ENCODE measurements at places on chromosomes 1 and 21.
A peak's percentile ranks its signal among the peaks of the same experiment; 100 is the strongest.

DNA sequence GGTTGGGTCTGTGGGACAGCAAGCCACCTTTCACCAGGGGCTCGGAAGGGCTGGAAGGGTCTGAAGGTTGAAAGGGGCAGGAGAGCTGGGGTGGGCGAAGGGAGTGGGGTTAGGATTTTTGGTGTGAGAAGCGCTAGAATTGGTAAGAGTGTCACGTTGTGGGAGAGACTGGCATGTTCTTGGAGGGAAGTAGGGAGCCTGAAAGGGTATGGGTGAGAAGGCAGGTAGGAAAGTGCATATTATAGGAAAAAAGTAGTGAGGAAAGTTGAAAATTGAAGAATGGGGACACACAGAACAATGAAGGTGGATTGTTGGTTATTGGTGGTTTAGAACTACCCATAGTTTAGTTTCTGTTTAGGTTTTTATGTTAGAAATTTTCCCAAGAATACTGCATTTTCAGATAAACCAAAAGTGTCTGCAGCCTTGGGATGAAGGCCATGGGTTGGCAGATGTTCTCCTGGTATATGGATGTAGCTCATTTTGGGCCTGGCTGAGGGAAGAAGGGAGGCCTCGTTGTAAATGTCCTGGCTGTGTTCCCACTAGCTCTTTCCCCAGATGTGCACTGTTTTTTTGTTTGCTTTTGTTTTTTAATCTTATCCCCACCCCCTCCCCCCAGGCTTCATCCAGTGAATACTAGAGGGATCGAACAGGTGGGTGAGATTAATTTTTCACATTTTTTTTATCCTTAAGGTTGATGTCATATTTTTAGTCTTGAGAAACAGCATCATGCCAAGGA, 1.2 kb downstream of the LRRC42 start:
- no peak for DNase-seq

- DNase-seq = peak; percentile 93
Observed at GRCh38 chr1:36223996-36224536, at the start of gene THRAP3. Gene THRAP3, plus strand, starts transcription at chr1:36224443. Its CDS starts 58,121 bp downstream, at chr1:36282564.

DNA sequence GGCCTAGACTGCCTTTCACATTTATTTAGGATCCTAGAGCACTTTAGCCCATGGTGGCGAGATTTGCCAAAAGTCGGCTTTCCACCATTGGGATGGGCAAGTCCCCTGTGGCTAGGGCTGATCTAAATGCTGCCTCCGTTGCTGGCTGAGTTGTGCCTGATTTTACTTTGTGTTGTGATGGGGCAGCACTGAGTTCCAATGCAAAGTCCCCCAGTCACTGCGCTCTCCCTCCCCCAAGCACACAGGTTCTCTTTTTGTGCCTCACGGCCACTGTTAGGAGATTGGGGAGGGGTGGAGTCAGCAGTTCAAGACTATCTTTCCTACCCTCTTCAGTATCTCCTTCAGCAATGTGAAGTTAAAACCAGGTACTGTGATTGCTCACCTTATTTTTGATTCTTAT, 66.7 kb upstream of the COX20 start:
- DNase-seq = no peak

DNA sequence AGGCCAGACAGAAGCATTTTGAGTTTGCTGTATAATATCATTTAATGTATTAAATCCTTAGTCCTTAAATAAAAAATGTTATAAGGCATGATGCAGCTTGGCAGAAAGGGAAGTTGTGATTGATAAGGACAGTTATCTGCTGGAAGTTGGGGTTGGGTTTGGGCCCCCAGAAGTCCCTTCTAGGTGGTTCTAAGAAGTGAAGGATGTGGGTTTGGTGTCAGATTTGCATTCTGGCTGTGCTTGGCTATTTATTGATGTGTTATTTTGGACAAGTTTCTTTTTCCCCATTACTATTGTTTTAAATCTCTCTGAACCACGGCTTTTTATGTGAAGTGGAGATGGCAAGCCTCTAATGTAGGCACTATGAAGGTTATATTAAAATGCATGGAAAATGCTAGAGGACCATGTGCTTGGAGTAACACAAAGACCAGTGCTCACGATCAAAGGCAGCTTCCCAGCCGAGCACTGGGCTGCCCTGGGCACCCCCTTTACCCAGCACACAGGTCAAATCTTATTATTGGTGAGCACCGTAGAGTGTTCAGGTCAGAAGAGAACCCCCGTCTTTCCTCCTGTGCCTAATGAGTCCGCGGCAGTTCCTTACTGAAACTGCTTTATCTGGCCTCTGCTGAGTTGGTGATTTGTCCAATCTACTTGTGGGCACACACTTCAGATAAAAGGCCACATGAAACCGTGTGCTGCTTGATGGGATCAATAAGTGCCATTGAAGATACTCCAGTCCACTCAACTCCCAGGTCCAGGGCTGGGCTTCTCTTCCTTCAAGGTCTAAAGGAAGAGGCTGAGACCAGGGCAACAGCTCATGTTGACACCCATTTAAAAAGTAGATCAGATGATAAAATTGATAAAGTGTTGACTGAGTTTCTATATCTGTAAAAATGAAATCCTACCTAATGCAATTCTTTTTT, 212.0 kb downstream of the PRDM2 start:
- no peak for DNase-seq

- DNase-seq = no peak
Observed at GRCh38 chr1:154752273-154753030, 117.6 kb downstream of the KCNN3 start.

DNA sequence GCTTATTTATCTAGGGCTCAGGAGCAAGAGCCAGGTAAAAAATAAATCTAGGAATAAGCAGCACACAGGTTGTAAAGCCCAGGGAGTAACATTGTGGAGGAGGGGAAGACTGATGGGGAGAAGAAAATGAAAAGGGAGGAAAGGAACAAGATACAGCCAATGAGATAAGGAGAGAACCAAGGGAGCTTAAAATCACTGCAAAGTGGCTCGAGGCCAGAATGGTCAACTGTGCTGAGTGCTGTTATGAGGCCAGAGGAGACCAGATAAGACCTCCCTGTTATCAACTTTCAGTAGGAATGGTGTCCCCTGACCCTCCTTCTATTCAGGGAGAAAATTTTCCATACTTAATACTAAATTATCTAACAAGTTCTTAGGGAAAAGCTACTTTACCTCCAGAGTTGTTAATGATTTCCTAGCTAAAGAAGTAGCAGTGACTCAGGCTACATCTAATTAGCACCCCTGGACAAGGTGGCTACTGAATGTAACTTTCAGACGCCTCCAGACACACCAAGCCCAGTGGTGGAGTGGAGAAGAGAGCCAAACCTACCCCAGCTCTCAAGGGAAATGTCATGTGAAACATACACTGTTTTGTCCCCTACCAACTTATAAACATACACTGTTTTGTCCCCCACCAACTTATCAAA, 25.5 kb downstream of the ENAH start:
- no peak for DNase-seq

DNA sequence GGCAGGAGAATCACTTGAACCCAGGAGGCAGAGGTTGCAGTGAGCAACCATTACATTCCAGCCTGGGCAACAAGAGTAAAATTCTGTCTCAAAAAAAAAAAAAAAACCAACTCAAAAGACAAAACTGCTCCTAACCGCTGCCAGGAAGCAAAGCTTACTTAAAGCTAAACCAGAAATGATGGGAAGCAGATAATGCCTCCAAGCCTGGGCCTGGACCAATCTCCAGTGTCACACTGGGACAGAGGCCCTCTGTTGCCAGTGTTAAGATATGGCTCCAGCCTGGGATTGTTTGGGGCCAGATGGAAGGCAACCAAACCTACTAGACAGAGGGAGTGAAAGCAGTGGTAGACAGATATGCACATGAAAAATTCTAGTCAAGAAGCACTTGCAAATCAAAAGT, 36.9 kb downstream of the NSL1 start:
- no peak for DNase-seq

GRCh38 chr1:119766374-119766794, 2.3 kb downstream of the HMGCS2 start:
- DNase-seq = no peak

GRCh38 chr1:34532113-34532512, 222.7 kb upstream of the GJB5 start:
- no peak for DNase-seq

DNA sequence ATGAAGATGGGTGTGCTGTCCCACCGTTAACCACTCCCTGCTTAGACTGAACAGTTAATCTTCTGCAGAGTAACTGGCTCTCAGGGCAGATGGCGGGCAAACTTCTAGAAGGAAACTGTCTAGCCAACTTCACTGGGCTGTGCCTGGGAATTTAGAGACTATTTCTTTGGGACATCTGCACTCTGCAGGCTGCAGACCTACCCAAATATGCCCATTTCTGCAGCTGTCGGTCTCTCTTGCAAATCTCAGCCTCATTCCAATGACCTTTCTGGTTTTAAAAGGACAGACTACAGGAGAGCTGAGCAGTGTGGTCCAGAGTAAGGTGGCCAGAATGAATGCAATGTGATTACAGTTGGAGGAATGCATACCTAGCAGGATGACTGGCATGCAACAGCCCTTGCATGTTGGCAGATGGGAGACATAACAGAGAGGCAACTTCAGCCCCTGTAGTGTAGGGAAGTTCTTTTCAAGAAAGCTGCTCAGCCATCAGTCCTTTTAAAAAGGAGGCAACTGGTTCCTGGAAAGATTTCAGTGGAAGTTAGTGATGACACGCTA, 26.3 kb upstream of the IL20 start:
- DNase-seq = no peak

- DNase-seq = no peak
Observed at GRCh38 chr1:66978201-66978600, 53.4 kb downstream of the MIER1 start.

DNA sequence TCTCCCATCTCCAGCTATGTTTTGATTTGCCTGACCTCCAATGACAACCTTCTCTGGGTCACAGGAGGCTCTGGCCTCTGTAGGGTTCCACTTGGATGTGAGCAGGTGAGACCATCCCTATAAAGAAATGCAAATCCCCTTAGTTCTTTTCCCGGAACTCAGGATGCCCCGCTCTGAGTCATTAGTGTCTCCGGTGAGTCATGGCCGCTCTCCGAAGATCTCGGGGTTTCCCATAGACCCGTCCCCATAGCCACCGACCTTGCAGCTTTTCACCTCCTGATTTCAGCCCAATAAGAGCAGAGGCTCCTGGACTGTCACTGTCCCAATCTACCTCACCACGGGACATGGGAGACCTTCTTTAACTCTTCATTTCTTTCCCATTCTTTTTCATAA, 98.2 kb downstream of the PGBD5 start:
- no peak for DNase-seq

DNA sequence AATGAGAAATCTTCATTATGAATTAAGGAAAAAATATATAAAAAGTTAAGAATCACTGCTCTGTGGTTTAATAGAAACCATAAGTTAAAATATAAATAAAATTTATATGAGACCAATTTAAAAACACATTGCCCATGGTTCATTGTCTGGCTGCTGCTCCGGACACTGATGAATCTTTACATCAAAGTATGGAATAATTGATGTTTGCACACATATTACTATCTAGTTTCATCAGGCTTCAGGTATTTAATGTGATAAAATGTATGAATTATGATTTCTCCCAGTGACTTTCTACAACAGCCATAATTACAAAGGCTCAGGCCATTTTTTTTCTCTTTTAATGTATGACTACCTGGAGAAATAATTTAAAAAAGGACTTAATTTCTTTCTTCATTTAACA, 599.1 kb upstream of the PRMT6 start:
- DNase-seq = no peak

DNA sequence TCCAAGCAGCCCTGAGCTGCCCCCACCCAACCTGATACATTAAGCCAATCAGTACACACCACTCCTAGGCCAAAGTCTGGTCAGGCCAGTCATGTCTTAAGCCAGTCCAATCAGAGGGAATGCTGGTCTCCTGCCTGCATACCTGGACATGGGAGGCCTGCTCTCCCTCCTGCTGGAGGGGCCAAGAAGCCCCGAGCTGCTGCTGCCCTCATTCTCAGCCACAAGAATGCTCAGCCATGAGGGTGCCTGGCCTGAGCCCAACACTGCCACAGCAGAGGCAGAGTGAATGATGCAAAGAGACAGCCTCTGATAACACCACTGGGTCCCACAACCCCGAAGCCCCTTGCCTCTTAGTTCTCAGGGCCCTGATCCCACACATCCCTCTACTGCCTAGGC, 23.0 kb downstream of the CHD5 start:
- no peak for DNase-seq

DNA sequence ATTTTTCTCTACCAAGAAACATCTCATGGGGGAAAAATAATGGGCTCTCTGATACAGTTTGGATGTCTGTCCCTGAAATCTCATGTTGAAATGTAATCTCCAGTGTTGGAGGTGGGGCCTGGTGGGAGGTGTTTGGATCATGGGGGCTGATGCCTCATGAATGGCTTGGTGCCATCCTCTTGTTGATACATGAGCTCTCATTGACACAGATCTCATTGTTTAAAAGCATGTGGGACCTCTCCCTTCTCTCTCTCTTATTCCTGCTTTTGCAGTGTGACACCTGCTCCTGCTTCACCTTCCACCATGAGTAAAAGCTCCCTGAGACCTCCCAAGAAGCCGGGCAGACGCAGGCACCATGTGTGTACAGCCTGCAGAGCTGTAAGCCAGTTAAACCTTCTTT, 332.5 kb upstream of the NRIP1 start:
- DNase-seq = no peak

- no peak for DNase-seq
Observed at GRCh38 chr1:46587069-46587468, 17.0 kb downstream of the MKNK1 start.

- no peak for DNase-seq
Observed at GRCh38 chr1:32702599-32703478, at the start of gene SYNC. Gene SYNC, minus strand, starts transcription at chr1:32702770. Its CDS starts 110 bp downstream, at chr1:32702660.

GRCh38 chr1:94322696-94323095, 85.3 kb upstream of the ARHGAP29 start:
- peak; percentile 10 for DNase-seq

DNA sequence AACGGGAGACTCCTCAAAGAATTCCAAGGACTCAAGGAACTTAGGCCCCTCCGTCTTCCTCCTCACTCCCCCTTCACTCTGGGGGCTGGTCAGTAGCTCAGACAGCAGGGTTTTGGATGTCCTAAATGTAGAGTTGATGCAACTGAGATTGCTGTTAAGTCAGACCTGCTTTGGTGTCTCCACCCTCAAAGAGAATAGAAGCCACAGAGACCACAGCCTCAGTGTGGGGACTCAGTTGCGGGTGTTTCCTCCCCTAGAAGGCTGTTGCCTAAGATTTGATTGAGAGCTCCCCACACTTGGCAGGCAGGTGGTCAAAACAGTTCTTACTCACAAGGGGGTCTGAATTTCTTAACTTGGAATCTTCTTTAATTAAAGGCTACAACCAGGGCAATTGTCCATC, 7.6 kb downstream of the MAN1C1 start:
- no peak for DNase-seq

DNA sequence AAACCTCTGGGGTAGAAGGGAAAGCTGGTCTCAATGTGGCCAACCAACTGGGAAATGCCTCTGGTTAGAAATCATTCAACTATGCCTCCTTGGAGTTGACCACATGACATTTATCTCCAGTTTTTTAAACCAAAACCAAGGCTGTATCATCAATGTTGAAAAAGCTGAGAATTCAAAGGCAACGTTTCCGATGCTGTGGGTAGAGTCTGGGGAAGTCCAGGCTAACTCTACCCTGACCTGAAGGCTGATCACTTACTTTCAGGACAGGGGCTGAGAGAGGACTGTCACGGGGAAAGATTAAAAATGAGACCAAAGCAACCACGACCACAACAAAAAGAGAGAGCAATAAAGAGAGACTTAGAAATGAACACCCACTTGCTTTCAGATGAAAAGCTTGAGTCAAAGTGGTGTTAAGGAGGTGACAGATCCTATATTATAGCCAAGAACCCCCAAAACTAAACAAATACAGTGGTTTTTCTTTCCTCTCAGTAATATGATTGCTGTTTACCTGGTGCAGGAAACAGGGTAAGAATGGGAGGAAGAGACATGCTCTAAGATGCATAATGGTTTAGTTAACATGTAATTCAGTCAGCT, 90.8 kb upstream of the TNFSF4 start:
- DNase-seq = no peak
